ENCODE measurements at places on chromosomes 2 and 18.
A peak's percentile ranks its signal among the peaks of the same experiment; 100 is the strongest.

DNA sequence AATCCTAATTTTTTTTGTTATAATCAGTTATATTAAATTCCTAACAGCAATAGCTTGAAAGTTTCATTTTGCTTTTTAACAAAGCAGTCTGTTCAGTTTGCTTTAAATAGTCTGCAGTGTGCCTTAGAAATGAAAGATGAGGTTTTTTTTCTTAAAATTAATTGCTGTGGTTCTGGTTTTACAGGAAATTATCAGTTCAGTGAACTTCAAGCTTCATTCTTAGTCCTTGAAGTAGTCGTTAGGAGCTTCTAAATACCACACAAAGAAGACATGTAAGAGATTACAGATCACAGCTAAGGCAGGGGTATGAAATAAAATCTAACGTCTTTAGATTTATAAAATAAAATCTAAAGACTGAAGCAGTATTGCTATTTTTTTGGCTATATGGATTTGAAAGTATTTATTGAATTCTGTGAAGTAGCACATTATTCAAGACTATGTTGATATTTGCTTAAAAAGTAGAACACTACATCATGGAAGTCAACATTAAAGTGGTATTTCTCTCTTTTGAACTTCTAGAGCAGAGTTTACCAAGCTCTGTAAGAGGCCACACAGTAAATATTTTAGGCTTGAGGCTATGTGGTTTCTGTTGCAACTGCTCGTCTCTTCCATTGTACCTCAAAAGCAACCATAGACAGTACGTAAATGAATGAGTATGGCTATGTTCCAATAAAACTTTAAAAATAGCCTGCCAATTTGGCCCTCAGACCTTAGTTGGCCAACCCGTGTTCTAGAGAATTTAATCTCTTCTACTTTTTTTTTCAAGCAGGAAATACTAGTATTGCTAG, 81.5 kb upstream of the STON1 start:
- no peak for DNase-seq

GRCh38 chr18:22221350-22221749, 52.0 kb downstream of the GATA6 start:
- DNase-seq, result no peak

- DNase-seq, result peak; percentile 46
These were observed 74.1 kb upstream of the DSEL start for GRCh38 chr18:67590571-67591141.

DNA sequence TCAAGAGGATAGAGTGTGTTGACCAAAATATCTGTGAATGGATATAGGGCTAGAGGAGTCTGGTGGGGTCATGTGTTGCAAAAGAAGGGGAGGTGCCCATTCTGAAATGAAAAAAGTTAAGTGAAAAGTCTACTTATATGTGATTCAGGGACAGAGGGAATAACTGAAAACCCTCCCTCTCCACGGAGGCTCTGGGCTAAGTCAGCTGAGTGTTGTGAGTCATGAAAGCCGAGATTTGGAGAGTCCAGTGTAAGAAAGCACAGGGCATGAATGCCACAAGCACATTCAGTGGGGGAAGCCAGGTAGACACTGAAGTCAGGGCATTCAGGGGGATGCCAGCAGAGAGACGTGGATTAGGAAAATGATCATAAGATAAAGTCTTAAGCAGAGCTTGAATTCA, 871.9 kb downstream of the TSN start:
- no peak for DNase-seq

DNA sequence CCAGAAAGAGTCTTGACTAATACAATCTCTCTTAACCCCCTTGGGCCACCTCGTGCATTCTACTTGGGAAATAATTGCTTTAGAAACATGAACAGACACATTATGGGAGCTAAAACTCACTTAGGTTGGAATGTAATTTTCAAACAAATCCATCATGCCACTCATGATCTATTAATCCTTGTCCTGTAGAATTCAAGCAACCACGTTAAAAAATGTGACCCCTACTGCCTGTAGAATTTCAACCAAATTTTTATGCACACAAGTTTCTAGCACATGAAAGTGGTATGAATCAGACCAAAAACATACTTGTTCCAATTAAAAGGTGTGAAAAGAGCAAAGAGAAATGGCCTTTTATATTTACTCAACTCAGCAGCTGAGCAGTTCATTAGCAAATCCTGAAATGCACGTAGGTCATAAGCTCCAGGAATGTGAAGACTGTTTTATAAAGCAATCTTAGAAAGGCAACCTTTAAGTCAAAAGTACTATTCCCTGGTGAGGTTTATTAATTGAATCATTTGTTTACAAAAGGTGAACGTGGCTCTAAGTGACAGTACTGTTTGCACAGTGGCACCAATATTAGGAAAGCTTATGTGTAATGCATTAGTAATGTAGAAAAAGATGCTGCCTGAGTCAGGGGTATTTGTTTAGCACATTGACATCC, 459.4 kb upstream of the UBE2E3 start:
- DNase-seq, result no peak

GRCh38 chr18:28178720-28179119, 1.8 kb upstream of the CDH2 start:
- no peak for DNase-seq

GRCh38 chr2:221124532-221125240, 447.4 kb downstream of the EPHA4 start:
- DNase-seq, result no peak

DNA sequence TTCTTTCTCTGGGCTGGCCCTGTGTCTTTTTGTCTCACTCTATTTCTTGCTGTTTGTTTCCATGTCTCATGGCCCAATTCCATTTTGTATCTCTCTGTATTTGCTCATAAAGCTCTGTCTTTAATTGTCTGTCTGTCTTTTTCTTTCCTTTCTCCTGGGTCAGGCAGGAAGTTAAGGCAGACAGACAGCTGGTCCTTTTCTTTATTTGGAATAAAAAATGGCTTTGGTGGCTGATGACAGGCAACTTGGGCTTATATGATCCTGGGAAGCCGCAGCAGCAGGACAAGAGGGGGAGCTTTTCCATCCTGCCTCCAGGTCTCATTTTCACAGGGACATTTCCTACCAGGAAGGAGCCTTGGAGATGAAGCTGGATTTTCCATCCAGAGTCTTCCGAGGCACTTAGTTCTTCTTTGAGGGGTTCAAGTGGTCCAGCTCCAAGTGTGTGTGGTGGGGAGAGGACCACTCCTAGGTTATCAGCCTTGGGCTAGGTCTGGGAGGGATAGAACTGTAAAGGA, 138.7 kb downstream of the TDRD15 start:
- DNase-seq, result no peak

DNA sequence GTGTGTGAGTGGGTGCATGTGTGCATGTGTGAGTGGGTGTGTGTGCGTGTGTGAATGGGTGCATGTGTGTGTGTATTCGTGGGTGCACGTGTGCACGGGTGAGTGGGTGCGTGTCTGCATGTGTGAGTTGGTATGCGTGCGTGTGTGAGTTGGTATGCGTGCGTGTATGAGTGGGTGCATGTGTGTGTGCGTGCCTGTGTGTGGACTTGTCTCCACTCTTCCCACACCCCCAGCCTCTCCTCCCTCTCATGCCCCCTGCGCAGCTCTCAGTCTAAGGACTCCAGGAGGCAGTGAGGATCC, 5.1 kb upstream of the OTOF start:
- no peak for DNase-seq

GRCh38 chr2:26487192-26487591, 9.3 kb upstream of the OTOF start:
- DNase-seq, result no peak

- DNase-seq, result no peak
These were observed 105.6 kb downstream of the MAP4K4 start for GRCh38 chr2:101803128-101803527.

All from Karpas-422 (cell line).